Activated naive CD4-positive, alpha-beta T cell treated with anti-CD3 and anti-CD28 coated beads, Interleukin-2, amount 50 U/mL, for 72 hours (primary cell): ENCODE measurements at places on chromosomes 1 and 21.

GRCh38 chr1:209855006-209855405 lies 27.2 kb downstream of the UTP25 start:
- no peak for DNase-seq

DNA sequence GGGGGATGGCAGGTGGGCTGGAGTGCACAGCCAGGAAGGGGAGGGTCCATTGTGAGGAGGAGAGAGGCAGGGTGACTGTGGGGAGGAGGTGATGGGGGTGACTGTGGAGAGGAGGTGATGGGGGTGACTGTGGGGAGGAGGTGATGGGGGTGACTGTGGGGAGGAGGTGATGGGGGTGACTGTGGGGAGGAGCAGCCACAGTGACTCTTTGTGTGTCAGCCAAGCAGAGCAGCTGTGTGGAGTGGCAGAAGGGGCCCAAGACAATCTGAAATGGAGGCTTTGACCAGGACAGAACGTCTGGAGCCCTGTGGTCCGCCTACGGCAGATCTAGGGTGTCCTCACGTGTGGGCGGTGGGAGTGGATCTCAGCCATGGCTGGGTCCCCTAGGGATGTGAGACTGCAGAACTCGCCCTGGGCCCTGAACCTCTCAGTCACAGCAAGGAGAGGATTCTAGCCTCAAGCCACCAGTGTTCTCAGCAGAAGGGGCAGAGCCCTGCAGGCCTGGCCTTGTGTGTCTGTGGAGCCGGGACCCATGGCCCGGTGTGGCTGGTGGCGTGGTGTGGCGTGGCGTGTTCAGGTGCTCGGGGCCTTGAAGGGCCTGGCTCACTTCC lies 81.5 kb downstream of the OBSCN start:
- no peak for DNase-seq

GRCh38 chr1:958823-959730 lies at the start of gene NOC2L:
Gene NOC2L (minus strand): TSS chr1:959256. CDS start chr1:959240, 16 bp downstream.
- peak; percentile 91 for DNase-seq

DNA sequence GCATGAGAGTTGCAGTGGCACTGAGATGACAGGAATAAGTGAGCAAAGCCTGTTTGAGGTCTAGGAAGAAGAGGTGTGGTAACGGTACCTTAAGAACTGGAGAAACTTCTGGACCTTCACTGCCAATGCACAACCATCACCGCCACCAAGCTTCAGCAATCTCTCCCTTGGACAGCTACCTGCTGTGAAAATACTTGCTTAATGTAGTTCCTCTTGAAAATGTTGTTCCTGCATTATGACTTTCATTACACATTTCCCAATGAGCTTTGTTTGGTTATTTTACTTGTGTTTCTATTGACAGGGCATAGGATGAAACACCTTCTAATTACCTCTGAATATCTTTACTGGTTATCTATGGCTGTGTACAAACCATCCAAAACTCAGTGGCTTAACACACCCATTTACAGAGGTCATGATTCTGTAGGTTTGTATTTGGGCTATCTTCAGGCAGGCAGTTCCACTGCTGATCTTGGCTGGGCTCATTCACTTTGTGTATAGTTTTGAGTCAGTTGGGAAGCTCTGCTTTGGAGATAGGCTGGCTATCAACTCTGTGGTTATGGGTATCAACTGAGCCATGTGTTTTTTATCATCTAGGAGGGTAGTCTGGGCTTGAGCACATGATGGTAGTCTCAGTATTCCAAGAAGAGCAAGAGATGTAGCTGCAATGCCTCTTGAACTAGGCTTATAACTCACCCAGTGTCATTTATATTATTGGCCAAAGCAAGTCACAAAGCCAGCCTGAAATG lies 149.4 kb downstream of the ELAVL4 start:
- DNase-seq = no peak
